Stimulated activated CD4-positive, alpha-beta T cell treated with anti-CD3 and anti-CD28 coated beads, Interleukin-12 subunit alpha, Interleukin-12 subunit beta, amount 100 ng/mL, for 48 hours (primary cell): ENCODE measurements at places on chromosomes 6 and 20.

DNA sequence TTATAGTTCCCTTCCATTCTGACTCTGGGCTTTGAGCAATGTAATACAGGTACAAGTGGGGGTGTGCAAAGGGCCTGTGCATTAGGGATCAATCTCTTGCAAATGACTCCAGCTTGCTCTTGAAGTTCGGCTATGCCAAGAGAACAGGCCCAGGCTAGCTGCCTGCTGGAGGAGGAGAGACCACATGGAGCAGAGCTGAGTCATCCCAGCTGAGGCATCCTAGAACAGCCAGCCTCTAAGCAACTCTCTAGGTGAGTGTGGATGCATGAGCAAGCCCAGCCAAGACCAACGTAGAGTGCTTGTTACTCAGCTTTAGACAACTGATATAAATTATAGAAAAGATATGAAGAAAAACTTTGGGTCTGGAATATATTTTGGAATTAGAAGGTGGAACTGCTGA is 47.6 kb upstream of the RBM24 start:
- DNase-seq: no peak

GRCh38 chr6:37704923-37705238 is 7.2 kb upstream of the MDGA1 start:
- DNase-seq: no peak

DNA sequence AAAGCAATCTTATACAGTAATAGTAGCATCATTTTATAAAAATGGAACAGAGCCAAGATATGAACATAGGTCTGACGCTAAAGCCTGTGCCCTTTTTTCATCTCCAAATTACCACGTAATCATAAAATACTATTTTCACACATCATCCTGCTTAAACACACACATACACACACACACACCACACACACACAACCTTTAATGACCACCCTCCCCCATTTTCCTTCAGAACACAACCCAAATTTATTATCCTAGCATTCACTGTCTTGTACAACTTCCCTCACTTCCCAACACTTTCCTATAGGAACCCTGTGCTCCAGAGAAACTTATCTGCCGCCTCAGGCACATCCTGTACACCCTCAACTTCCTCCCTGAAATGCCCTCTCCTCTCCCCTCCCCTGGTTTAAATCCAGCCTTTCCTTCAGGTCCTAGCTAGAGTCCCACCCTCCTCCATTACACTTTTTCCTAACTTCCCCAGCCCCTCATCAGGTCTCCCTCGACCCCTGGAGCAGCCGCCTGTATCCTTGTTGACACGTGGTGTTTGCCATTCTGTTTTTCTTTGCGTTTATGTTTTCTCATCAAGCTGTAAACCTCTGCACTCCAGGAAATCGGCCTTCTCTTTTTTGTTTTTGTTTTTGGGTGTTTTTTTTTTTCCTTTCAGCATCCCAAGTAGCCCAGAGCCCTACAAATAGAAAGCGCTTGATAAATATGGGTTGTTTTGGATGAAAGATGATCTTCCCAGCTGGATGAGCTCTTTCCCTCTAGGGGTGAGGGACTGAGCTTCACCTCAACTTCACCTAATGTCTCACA is 968 bp upstream of the MMP24 start:
- no peak for DNase-seq

DNA sequence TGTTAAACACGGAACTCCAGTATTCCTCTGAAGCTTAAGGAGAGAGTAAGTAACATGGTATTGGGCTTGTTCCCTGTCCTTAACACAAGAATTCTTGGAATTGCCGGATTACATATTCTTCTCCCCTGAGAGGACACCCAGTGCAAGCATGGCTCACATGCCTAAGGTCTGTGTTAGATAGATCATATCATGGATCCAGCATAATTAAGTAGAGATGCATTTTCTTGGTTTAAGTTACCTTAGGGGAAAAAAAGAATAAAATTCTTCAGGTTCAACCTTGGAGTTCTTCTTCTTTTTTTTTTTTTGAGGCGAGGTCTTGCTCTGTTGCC is 53.9 kb downstream of the AKAP12 start:
- DNase-seq: no peak

DNA sequence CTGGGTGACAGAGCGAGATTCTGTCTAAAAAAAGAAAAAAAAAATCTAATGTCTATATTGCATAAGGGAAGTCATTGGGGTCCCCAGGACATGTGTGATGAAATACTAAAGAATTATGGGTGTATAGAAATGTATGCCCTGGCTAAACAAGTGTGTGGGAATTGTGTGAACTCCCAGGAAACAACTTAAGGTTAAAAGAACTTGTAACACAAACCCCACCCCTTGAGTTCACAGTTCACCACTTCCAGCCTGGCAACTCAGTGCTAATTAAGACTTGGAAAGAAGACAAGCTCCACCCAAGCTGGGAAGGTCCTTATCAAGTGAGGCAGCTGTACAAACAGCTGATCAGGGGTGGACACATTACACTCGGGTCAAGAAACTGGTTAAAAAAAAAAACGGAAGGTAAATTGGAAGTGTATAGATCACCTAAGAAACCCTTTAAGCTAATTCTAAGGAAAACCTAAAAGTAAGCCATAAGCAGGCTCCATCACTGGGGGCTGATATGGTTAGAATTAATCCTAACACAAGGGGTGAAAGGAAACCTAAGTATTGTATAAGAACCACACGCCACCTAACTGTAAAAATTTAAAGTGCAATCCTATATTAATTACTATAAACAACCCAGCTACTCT is 25.2 kb downstream of the HLA-A start:
- no peak for DNase-seq

GRCh38 chr6:142760152-142760551 is 184.8 kb downstream of the HIVEP2 start:
- no peak for DNase-seq

- DNase-seq: no peak
These were observed 180.7 kb downstream of the EPHA7 start for GRCh38 chr6:93238632-93239031.

DNA sequence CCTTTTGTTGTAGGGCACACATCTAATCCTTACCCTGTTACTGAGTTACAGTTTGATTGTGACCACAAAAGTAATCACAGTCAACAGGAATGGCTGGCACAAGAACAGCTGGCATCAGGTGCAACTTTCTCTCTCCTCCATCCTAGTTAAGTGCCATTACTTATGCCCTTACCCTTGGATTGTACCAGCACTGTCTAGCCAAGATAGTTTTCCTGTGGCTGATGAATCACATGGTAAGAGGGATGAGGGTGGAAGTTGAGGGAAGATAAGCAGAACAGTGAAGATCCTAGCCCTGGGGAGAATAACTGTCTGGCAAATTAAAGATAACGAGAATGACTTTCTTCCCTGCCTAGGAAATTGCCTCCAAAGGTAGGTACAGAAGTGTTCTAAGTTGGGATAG is 42.0 kb downstream of the RNF217 start:
- DNase-seq: no peak

GRCh38 chr6:21186479-21187055 is 407.0 kb upstream of the SOX4 start:
- DNase-seq: no peak

DNA sequence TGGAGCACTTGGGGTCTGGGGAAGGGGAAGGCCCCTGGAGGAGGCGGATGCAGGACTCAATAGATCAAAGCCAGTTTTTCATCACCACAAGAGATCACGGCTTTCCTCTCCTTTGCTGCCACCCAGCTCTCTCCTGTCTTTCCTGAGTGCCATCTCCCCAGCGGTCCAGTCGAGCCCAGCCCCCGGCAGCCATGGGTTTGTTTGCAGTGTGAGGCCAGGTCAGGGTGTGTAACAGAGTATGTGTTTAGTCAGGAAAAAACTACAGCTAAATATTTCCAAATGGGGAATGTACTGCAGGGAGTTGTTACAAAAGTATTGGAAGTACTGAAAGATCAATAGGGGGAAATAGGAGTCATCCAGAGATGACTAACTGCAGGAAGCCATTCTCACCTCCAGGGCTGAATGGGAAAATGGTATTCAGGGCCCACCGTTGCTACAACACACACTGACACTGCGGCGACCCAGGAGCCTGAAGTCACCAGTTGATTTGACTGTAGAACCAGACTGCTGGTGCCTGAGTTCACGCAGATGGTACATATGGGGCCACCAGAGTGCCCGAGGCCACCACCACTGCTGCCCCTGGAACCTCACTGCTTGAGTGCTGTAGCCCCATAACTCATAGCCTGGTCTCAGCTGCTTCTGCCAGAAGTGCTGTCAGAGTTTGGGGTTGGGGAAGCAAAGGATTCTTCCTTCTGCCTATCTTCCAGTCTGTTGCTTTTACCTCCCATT is 23.6 kb upstream of the FANCE start:
- DNase-seq: no peak

GRCh38 chr6:100171533-100172321 is 177.7 kb upstream of the MCHR2 start:
- DNase-seq: no peak

DNA sequence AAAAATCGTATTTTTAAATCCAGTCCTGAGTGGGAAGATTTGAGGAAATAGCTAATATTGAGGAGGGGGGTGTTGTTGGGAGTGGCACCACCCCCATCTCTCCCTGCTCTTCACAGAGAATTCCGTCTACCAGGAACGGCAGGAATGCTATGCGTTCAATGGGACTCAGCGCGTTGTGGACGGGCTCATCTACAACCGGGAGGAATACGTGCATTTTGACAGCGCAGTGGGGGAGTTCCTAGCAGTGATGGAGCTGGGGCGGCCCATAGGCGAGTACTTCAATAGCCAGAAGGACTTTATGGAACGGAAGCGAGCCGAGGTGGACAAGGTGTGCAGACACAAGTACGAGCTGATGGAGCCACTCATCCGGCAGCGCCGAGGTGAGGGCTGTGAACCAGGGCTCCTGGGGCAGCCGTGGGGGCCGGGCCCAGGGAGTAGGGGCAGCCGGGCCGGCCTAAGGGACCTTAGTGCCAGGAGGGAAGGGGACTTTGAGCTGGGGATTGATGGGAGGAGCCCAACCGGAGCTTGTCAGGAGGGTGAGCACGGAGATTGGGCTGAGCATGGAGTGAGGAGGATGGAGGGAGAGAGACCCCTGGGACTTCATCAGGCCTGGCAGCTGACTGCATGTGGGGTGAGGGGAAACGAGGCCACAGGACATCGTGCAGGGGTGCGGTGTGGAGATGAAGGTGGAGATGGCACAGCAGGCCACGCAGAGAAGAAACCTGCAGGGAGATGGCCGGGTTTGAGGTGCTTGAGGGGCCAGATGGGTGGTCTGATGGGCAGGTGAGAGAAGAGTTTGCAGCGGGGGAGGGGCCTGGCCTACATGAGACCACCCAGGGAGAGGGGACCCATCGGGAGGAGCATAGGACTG is 41.3 kb downstream of the HLA-DPB1 start:
- no peak for DNase-seq

- no peak for DNase-seq
These were observed 10.5 kb downstream of the IBTK start for GRCh38 chr6:82237013-82237412.

- peak; percentile 34 for DNase-seq
These were observed 199.4 kb upstream of the ZNF184 start for GRCh38 chr6:27672113-27672799.

- no peak for DNase-seq
These were observed 22.4 kb downstream of the ZMYND8 start for GRCh38 chr20:47334022-47334551.

DNA sequence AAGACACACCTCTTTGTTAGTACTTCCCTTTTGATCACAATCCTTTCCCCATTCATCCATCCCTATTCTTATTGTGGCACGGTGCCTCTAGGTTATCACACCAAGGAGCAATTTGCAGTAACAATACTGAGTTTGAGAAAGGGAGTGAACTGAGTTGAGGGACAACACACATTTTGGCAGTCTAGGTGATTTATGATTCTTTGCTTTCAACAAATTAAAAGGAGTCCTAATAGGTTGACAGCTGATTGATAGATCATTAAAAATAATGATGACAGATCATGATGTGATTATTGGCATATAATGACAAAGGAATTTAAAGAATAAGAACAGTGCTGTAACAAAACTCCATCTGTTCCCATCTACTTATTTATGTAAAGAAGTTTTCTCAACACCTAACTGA is 36.7 kb downstream of the IMPG1 start:
- no peak for DNase-seq

DNA sequence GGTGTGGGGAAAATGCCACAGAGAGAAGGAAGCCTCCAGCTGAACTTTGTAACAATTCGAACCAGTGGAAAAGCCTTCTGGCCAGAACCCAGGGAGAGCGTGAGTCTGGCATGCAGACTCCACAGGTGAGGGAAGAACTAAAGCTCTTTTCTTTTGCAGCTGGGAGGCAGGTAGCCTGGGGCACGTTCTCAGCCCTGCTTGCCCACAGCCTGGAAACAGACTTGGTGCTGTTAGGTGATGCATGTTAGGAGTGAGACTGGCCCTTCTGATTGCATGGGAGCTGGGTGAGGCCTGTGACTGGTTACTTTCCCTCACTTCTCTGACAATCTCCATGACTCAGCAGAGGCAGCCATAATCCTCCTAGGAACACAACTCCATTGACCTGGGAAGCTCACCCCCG is 34.2 kb downstream of the PROKR2 start:
- no peak for DNase-seq

GRCh38 chr20:47493175-47493962 is 8.3 kb upstream of the NCOA3 start:
- DNase-seq: peak; percentile 63

- DNase-seq: no peak
These were observed 69.7 kb upstream of the HINT3 start for GRCh38 chr6:125886914-125887313.

DNA sequence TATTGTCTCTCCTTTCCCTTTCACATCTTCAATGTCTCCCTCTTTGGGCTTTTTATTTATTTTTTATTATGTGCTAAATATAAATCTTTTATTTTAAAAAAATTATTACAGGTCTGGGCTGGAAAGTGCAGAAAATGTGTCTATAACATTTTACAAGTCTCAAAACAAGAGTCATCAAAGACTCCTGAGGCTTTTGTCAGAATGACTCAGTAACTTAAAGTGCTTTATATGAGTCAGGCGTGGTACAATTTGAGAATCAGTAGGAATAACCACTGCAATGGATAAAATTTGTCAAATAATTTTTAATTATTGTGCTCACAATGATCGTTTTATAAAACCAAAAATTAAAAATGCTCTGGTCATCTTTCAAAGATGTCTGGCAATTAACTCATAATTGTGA is 193.9 kb downstream of the MMUT start:
- DNase-seq: no peak

- no peak for DNase-seq
These were observed 7.6 kb downstream of the USP45 start for GRCh38 chr6:99507648-99508047.

DNA sequence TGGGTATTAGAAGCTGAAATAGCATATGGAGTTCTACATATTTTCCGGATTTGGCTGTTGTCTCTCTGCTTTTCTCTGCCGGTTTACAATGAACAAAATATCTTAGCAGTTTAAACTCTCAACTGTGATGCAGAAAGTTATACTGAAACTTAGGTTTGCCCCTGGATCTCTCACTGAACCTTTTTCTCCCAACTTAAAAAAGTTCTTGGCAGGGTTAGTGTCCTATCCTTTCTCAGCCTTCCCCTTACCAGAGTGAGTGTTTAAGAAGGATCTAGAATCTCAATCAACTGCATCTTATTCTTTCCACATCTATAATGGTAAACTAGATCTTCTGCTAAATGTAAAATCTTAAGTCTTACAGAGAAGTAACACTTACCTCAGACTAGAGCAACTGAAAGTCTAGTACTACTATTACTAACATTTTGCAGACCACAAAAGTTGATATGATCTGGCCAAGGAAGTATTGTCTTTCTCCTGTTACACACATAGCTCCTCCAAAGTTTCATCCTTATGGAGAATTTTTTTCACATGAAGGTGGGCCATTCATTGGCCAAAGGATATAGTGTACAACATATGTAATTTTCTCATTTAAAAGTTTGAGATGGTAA is 392.3 kb upstream of the RUNX2 start:
- DNase-seq: no peak
